ENCODE measurements at places on chromosomes 12 and 14. TPM values are rescaled to one million over a fixed set of nuclear protein-coding genes. Genes with fewer than 3 reads are reported as not detected.

DNA sequence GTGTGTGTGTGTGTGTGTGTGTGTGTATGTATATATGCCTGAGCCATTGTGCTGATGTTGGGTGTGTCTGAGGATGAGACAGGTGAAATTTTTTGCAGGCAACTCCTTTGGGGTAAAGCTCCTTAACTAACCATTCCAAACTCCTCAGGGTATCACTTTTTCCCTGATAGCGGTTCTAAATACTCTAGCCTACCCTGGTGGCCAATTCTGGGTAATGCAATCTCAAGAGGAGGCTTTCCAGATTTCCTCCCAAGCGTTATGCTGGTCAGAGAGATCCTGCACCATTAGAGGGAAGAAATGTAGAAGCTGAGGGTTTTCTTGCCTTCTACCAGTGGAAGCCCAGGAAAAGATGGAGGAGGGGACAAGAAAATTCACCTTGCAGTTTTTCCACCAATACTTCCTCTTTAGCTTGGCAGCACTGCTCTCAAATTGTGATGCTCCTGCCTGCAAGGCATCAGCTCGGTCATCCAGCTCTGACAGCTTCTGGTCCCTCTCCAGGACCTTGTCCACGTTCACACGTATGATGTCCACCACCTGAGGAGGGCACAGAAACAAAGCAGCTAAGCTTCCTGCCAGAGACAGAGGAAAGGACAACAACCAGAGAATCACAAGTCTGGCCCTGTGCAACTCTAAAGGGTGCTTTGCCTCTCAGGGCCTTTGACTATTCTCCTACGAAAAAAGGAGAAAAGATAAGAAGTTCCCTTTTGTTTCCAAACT, 4.9 kb downstream of the VAMP1 start:
- DNase-seq: peak; percentile 41

DNA sequence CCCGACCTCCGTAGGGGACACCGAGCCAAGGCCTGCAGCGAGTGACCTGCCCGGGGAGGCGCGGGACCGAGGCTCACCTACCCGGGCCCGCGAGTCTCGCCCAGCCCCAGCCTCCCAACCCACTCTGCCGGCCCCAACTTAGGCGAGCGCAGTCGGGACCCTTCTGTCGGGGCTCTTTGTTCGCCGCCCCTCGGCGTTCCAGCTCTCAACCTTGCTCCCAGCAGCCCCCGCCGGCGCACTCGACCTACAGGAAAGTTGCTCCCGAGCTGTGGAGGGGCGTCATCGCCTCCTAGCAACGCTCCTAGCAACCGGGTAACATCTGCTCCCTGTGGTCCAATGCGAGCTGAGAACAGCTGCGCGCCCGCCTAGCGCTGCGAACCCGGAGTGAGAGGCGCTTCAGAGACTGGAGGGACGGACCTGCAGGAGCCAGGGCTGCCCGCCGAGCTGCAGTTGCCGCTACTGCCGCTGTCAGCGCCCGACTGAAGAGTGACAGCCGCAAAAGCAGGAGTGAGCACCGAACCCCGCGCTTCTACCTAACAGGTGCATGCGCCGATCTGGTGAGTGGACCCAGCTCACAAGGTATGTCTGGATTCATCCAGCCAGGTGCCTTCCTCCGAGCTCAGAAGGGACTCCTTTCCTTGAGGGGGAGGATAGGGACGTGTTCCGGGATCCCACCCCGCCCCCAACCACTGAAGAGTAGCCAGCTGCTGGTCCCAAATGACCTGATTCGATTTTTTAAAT, 355.0 kb downstream of the SNAPC1 start:
- DNase-seq: no peak

- DNase-seq: no peak
Measured at GRCh38 chr12:113077057-113077858, 20.7 kb downstream of the DTX1 start.

DNA sequence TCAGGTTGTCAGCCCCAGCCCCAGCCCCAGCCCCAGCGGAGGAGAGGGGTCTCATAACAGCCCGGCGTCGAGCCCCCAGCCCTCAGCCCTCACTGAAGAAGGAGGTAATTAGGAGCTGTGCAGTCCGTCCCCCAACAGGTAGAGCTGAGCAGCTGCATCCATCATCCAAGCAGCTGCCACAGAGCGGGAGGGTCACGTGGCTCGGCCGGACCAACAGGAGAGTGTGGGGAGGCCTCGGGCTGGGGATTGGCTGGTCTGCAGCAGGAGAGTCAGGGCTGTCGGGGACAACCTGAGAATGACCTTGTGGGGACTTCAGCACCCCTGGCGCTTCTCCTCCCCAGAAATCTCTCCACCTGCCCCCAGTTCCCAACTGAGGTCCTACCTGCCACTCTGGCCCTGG, 29.6 kb downstream of the SMUG1 start:
- DNase-seq: no peak

DNA sequence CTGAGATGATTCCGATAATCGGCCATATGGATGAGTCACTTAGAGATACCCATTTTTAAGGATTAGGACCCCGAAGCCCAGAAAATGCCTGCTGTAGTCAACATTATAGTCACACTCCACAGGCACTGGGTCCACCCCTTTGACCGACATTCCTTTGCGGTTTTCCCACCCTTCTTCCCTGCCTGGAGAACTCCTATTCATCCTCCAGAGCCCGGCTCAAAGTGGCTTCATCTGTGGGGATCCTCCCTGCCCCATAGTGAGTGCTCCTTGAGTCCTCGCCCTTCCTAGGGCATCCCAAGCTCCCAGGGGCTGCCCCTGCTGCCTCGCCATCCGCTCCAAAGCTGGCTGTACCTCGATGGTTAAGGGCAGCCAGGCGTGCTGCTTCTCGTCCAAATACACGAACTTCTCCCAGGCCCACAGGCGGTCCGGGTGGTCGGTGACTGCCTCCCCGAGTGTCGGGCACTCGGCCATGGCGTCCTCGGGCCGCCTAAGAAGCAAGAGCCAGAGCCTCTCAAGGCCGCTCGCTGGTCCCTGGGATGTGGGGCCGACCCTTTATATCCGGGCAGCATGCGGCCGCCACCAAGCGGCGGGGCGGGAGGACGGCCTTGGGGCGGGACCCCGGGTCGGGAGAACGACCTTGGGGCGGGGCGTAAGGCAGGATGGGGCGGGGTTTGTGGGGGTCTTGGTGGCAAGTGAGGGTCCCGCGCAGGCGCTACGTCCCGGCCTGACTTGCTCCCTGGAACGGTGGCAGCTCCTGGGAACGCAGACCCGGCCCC, at the start of gene TCL1A:
Gene TCL1A (minus strand): TSS at position 530 of the 776 bp plus-strand sequence. CDS start 59 bp downstream, at position 471.
- no peak for DNase-seq

DNA sequence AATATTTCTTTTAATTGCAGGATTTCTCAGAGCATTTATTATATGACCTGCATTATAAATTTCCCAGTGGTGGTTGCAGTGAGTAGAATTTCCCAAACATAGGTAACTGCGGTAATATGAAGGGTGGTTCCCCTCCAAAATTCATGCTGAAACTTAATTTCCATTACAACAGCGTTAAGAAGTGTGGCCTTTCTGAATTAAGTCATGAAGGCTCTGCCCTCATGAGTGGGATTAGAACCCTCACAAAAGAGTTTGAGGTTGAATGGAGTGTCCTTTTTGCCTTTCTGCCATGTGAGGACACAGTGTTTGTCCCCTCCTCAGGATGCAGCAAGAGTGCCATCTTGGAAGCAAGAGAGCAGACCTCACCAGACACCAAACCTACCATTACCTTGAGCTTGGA, 233.6 kb downstream of the KTN1 start:
- DNase-seq: no peak

GRCh38 chr12:113926788-113927187, 39.3 kb downstream of the RBM19 start:
- DNase-seq: no peak

GRCh38 chr14:90487031-90487430, 90.2 kb downstream of the CALM1 start:
- no peak for DNase-seq

- DNase-seq: no peak
Measured at GRCh38 chr14:26286913-26287205, 311.0 kb downstream of the NOVA1 start.

DNA sequence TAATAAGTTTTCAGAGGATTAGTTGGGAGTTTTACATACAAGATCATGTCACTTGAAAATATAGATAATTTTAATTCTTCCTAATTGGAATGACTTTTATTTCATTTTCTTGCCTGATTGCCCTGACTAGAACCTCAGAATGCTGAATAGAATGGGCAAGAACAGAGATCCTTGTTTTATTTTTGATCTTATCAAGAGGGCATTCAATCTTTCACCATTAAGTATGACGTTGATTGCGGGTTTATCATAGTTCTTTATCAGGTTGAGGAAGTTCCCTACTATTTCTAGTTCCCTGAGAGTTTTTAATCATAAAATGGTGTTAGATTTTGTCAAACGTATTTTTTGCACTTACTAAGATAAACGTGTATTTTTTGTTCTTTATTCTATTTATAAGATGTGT, 124.3 kb downstream of the DICER1 start:
- no peak for DNase-seq

DNA sequence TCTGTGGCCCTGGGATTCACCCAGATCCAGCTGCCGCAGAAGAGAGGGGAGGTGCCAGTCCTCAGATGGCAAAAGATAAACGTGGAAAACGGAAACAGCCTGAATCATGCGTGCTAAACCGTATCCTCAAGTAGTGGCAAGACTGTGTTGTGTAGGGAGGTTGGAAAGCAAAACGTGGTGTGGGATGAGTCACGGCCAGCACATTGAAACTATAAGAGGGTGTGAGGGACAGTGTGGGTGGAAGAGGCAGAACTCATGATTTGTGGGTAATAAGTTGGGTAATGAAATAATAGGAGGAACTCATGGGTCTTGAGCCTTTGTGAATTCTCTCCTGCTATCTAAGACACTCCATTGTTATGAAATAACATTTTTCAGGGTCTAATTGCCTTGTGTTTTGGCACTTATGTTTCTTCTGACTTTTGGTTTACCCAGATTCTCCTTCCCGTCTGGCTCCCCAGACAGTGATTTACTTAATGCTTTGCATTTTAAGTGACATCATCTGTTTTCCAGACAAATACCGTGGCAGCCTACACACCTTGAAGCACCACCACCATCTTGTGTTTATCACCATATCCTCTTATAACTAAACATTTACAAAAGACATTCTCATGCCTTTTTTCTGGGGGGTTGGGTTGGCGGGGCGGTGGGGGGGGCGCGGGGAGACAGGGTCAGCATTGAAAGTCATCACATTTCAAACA, 62.3 kb upstream of the PTCSC3 start:
- DNase-seq: no peak

DNA sequence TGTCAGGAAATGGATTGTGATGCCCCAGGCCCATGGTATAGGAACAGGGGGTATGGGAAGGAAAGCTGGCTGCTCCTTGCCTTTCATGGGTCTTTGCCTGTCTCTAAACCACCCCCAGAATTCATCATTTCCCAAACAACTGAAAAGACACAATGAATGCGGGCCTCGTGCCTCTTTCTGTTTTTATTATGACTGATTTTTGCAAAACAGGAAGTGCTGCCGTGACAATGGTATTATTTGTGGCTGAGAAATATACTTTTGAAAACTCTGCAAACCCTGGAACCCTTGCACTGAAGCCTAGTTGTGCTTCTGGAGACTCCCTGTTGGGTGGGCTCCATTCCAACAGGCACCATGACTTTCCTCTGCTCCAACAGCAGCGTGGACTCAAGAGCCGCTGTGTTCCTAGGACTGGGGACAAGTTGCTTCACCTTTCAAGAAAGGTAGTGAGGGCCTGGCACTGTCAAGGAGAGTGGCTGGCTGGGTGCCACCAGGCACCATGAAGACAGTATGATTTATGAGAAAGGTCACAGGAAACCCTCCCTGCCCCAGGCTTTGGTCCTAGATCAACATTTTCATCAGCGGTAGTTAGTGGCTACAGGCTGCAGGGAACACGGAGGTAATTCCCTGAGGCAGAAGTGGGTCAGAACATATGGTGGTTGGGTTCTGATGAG, 4.8 kb upstream of the DGLUCY start:
- no peak for DNase-seq

DNA sequence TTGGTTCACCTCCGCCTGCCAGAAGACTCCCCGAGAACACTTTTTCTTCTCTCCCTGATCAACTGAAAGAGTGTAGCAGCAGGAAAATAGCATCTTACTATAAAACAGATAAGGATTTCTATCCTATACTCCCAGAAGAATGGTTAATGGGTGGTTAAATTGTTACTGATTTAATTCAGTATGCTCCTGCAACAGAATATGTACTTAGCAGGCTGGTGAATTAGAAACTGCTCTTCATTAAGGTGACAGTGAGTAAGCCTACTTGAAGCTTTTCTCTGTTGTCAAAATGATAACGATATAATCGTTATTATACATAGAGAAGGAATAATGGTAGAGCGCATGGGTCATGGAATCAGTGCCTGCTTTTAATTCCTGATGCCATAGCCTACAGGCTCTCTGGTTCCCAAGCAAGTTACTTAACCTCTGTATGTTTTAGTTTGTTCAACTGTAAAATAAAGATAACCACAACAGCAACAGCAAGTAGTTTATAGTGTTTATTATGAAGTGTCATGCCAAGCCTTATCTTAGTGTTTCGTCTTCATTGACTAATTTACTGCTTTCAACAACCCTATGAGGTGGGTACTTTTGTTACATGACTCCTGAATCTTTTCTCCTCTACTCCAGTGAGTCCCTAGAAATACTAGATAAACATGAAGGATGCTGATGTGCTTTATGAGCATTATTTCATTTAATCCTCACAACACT, 392.6 kb downstream of the CCDC91 start:
- DNase-seq: no peak

DNA sequence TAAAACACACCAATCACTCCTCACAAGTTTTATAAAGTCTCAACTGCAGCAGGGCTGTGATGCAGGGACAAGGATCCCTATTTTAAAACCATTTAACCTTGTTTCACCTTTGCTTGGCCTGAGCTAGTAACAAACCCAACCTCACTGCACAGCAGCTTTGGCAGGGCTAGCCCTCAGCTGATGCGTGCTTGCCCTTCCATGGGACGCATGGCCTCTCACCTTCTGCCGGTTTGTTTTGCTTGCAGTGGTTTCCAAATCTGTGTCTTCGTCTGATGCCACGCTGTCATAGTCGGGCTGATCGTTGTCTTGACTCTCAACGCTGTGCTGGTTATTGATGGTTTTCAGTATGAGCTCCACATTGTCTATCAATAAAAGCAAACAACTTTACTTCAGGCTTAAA, 43.3 kb downstream of the GIT2 start:
- DNase-seq: no peak

DNA sequence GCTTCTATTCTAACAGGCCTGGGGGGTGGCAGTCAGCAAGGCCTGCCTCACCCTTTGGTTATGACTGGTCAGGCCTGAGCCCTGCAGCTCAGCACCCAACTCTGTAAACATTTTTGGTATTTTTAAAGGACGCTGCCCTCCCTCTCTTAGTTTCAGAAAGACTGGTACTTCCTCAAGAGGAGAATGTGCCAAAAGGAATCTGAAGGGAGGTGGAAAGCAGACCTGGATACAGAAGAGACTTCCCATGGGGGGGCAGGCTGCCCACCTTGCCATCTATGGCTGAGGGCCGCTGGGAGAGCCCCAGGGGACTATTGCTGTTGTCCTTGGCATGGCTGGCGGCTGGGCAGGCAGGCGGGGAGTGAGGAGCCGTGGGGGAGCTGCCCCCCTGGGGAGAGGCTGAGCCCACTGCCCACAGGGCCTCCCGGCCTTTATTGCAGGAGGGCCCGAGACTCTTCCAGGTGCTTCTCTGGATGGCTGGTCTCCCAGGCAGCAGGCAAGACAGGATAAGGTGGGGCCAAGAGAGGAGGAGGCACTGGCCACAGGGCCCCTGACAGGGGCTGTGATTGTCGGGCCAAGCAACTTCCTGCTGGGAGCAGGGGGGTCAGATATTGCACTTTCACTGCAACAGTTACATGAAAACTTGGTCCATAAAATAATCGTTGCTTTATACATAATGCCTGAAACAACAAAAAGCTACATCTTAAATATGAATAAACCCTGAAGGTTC, 3.5 kb downstream of the ARL6IP4 start:
- DNase-seq: no peak

DNAL1 gene
- total RNA-seq: 15.2 TPM

TAS2R7 gene
- not detected for total RNA-seq

SAMD15 gene
- 1.4 TPM for total RNA-seq

GALNT9 gene
- 0.33 TPM for total RNA-seq

AQP2 gene
- total RNA-seq: 0.36 TPM

FAM161B gene
- 2.2 TPM for total RNA-seq
